ENCODE measurements at places on chromosomes 16 and 17.

DNA sequence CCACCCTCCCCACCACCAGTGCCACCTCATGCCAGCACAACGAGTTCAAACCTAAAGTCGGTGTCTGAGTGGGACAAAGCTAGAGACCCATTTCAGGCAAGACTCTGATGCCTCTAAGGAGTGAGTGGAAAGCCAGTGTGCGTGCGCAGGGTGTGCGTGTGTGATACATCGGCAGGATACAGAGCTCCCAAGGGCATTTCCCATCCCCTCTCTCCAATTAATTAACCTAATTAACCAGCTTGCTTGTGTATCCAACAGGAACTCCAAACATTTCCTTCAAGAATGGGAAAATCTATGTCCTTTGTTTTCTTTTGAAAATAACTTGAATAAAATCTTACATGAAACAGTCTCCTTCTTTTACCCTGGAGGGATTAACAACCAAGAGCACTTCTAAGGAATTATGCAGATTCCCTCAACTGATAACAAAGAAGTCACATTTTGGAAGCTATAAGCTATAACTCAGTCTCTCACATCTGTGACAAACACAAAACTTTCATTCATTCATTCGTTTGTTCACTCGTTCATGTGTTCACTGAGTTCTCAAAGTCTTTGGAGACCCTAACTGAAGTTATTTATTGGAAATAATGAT, 9.9 kb downstream of the ATPAF2 start:
- no peak for DNase-seq

- DNase-seq, result no peak
Measured at GRCh38 chr16:57732714-57733113, 2.9 kb upstream of the KATNB1 start.

- DNase-seq, result no peak
Measured at GRCh38 chr17:56173958-56174835, 20.9 kb downstream of the ANKFN1 start.

GRCh38 chr17:12227547-12227946, 206.9 kb downstream of the MAP2K4 start:
- DNase-seq, result no peak

DNA sequence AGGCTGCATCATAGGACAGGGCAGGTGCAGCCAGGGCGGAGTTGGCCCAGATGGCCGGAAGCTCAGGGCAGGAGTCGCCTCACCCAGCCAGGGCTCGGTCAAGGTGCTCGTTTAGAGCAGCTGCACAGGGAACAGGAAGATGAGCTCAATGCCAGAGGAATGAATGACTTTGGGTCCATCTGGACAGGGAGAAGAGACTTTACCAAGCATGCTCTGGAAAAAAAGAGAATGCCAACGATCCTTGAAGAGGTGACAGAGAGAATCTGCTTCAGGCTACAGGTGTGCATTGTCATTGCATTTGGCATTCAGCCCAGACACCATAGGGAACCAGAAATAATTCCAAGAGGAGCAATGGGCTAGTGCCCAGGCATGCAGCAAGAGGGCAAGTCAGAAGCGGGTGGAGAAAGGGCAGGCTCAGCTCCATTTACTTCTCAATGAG, 6.7 kb upstream of the MPP3 start:
- peak; percentile 38 for DNase-seq

DNA sequence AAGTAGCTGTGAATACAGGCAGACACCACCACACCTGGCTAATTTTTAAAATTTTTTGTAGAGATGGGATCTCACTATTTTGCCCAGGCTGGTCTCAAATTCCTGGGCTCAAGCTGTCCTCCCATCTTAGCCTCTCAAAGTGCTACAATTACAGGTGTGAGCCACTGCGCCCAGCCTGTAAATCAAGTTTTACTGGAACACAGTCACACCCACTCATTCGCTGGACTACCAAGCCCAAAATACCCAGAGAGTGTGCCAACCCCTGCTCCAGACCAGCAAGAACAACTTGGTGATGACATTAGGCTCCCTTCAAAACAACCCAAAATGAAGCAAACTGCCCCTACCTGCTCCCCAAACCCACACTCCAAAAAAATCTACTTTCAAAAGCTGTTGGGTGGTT, 36.0 kb downstream of the TVP23A start:
- peak; percentile 72 for DNase-seq

DNA sequence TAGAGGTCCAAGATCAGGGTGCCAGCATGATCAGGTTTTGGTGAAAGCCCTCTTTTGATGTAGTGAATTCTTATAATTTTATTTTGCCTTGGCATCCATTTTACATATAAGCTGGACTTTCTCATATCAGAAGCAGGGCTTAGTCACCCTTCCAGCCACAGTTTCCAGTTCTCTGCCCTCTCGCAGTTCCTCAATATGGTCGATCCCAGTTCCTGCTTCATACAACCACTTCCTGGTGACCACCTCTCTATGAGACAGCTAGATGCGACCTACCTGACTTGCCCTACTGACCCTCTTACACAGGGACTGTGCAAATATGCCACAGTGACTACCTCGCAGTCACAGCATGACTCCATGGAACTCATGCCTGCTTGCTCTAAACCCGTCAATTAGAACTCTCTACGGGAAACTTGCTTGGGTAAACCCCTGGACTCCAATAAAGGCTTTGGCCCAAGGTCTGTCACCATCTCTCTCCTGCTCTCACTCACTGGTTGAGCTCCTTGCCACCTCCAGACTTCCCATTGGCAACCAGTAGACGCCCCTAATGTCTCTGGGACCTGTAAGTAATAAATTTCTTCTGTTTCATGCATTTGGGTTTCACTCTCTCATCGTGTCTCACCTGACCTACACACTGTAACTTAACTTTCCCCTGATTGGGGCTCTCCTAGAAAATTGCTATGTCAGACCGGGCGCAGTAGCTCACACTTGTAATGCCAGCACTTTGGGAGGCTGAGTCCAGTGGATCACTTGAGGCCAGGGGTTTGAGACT, 21.4 kb downstream of the CD300LG start:
- no peak for DNase-seq

- DNase-seq, result peak; percentile 23
Measured at GRCh38 chr17:9900044-9900594, 5.0 kb downstream of the RCVRN start.

GRCh38 chr16:11779074-11779473, 18.0 kb downstream of the ZC3H7A start:
- no peak for DNase-seq

GRCh38 chr17:62024866-62025265, 40.2 kb downstream of the MED13 start:
- DNase-seq, result peak; percentile 45

GRCh38 chr17:40551879-40552768, 13.1 kb downstream of the CCR7 start:
- DNase-seq, result no peak

- no peak for DNase-seq
Measured at GRCh38 chr16:21989133-21989532, 11.8 kb downstream of the PDZD9 start.
